Activated T-cell treated with anti-CD3 and anti-CD28 coated beads, Interleukin-2, amount 50 U/mL, for 48 hours (primary cell): ENCODE measurements at places on chromosomes 6 and 20.

- no peak for DNase-seq
Measured at GRCh38 chr6:150924808-150925589, 59.5 kb downstream of the MTHFD1L start.

- no peak for DNase-seq
Measured at GRCh38 chr6:7119272-7119801, 11.6 kb downstream of the RREB1 start.

- DNase-seq: no peak
Measured at GRCh38 chr20:22385602-22386305, 198.6 kb downstream of the FOXA2 start.

DNA sequence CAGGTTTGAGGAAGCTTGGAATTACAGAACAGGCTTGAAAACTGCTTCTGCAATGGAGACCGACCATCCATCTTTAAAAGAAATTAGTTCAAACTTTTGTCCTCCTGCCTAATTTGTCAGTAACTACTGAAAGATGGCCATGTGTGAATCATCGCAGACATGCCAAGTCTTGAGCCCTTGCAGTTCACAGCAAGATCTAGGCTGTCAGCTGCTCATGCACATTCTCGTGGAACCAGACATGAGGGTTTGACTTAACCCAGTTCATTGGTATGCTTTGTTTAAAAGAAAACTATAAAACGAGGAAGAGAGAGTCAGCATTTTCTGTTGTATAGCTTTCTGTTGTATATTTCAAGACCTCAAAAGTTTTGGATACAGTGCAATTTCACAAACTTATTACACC is 74.0 kb upstream of the SAMD5 start:
- no peak for DNase-seq
